ENCODE measurements at places on chromosomes 1 and 21.
A peak's percentile ranks its signal among the peaks of the same experiment; 100 is the strongest.

DNA sequence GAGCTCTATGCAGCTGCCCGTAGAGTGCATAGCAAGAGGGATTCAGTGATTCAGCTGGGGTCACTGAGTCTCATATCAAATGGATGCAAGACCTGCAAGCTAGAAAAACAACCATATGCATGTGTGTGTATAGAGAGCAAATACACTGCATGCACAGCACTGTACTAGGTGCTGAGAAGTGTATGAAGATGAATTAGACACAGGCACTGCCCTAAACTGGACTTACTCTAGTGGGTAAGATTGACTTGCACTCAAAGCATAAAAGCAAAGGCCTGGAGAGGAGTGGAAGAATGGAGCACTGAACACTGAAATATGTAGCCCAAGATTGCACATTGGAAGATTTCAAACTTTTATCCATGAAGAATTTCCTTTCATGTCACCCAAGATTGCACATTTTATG is 5.5 kb upstream of the GBP1 start:
- no peaks in the 10 kb centered on the region for H3K36me3 ChIP-seq
- peak overlapping the region; percentile 31 for H3K4me3 ChIP-seq

DNA sequence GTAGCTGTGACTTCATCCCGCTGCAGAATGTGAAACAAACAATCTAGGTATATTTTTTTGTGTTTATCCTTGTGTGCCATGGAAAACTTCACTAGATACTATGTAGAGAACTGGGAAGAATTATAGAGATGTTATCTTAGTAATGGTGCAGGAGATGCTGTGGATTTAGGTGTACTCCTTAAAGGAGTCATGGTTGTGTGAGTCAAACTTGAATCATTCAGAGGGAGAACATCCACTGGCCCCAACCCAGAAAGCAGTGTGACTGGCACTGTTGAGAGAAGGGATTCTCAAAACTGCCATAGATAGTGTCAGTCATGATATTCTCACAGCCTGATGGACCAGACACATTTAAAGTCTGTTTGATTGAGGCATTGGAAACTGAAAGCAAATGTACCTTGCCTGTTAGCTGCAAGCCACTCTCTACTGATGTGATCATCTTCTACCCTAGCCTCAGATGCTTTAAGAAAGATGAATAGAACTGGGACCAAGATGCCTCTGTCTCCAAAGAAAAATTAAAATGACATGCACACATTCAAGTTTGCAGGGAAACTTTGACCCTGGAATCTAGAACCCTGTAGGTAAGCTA is 754.6 kb downstream of the MRPL39 start:
- H3K27me3 ChIP-seq = no peaks in the 10 kb centered on the region
- no peaks in the 10 kb centered on the region for H3K36me3 ChIP-seq
- no peaks in the 10 kb centered on the region for H3K4me1 ChIP-seq
- no peak overlapping the region for H3K27ac ChIP-seq
- no peak overlapping the region for H3K4me3 ChIP-seq
- no peak for DNase-seq

- H3K4me3 ChIP-seq = no peak overlapping the region
- no peak for DNase-seq
- H3K27ac ChIP-seq = no peak overlapping the region
Measured at GRCh38 chr1:220225957-220226356, 46.3 kb downstream of the RAB3GAP2 start.

DNA sequence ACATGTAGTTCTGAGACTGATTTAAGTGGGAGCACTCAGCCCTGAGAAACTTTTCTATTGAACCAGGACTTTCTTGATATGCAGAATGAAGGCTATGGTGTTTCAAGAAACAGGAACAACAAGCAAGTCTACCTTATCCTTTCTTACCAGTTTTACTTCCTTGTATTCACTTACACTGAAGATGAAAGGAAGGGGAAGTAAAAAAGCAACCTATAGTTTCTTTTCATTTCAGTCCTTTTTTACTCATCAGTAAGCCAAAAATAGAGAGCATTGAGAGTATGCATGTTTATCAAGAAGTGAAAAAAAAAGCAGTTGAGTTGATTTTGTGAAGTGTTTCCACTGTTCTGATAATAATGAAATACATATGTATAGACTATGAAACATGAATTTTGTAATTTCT is 1010.3 kb downstream of the AMY1C start:
- DNase-seq = no peak
- H3K36me3 ChIP-seq = no peaks in the 10 kb centered on the region
- H3K27me3 ChIP-seq = no peaks in the 10 kb centered on the region

- no peaks in the 10 kb centered on the region for H3K27me3 ChIP-seq
- no peak overlapping the region for H3K27ac ChIP-seq
- H3K4me1 ChIP-seq = no peaks in the 10 kb centered on the region
- no peak for DNase-seq
Measured at GRCh38 chr1:224058303-224058702, 55.6 kb upstream of the FBXO28 start.

DNA sequence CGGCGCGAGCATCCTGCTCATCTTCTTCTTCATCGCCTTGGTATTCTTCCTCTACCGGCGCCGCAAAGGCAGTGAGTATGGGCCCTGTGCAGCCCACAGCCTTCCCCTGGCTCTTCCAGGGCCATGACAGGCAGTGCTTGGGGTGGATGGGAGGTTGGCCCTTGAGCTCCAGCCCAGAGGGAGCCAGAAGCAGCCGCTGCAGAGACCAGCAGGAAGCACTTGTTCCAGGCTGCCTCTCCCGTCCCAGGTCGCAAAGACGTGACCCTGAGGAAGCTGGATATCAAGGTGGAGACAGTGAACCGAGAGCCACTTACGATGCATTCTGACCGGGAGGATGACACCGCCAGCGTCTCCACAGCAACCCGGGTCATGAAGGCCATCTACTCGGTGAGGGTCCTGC is 87.3 kb upstream of the CD1D start:
- peaks cover 61% of the 10 kb centered on the region for H3K36me3 ChIP-seq
- H3K4me1 ChIP-seq = no peaks in the 10 kb centered on the region
- H3K27ac ChIP-seq = no peak overlapping the region
- no peak overlapping the region for H3K4me3 ChIP-seq
- no peak for DNase-seq

GRCh38 chr21:26124421-26124833 is 46.1 kb downstream of the APP start:
- H3K36me3 ChIP-seq = no peaks in the 10 kb centered on the region
- H3K27ac ChIP-seq = peak overlapping the region; percentile 49
- H3K27me3 ChIP-seq = no peaks in the 10 kb centered on the region
- no peak for DNase-seq

- no peak for DNase-seq
- H3K27ac ChIP-seq = peak overlapping the region; percentile 98
- H3K27me3 ChIP-seq = no peaks in the 10 kb centered on the region
- H3K4me1 ChIP-seq = peaks cover 36% of the 10 kb centered on the region
- H3K36me3 ChIP-seq = no peaks in the 10 kb centered on the region
Measured at GRCh38 chr1:108691128-108691941, 775 bp upstream of the PRPF38B start.

- no peak overlapping the region for H3K27ac ChIP-seq
- no peaks in the 10 kb centered on the region for H3K36me3 ChIP-seq
- no peak for DNase-seq
- H3K4me1 ChIP-seq = no peaks in the 10 kb centered on the region
- no peak overlapping the region for H3K4me3 ChIP-seq
Measured at GRCh38 chr1:29083317-29084195, 40.1 kb downstream of the TMEM200B start.

DNA sequence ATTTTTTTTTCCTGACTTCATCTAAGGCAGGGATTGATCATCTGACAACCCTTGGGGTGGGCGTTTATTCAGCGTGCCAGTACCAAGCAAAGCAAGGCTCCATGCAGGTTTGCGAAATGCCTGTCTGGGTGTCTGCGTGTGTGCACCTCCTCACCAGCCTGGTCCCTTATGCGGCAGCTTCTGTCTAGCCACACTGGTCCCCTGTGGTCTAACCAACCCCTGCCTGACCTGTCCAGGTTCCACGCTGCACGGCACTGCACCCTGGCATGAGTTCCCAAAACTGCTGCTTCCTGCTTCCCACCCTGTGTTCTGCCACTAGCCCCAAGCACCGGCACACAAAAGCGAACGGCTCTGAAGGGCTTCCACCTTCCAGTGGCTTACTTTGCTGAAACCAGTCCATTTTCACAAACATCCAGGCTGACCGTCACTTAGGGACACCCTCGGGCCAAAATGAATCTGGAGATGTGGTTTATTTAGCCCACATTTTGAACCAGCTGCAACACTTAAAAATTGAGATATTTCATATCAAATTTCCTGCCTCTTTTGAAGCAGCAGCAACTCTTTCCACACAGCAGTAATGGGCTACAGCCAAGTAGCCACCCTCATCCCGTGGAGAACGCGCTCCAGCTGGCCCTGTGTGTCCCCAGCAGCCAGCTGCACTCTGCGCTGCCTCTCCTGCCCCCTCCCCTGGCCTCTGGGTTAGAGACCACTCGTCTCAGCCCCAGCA is 55.7 kb downstream of the HLCS start:
- H3K4me3 ChIP-seq = no peak overlapping the region
- no peak for DNase-seq
- H3K4me1 ChIP-seq = no peaks in the 10 kb centered on the region
- H3K27me3 ChIP-seq = no peaks in the 10 kb centered on the region

- H3K4me3 ChIP-seq = no peak overlapping the region
- DNase-seq = no peak
- H3K4me1 ChIP-seq = no peaks in the 10 kb centered on the region
- H3K36me3 ChIP-seq = no peaks in the 10 kb centered on the region
- no peak overlapping the region for H3K27ac ChIP-seq
Measured at GRCh38 chr1:233473549-233474204, 140.2 kb upstream of the KCNK1 start.

- peaks cover 23% of the 10 kb centered on the region for H3K27me3 ChIP-seq
- H3K4me3 ChIP-seq = no peak overlapping the region
- no peak overlapping the region for H3K27ac ChIP-seq
- no peaks in the 10 kb centered on the region for H3K4me1 ChIP-seq
Measured at GRCh38 chr1:205037539-205037938, 5.5 kb upstream of the CNTN2 start.

DNA sequence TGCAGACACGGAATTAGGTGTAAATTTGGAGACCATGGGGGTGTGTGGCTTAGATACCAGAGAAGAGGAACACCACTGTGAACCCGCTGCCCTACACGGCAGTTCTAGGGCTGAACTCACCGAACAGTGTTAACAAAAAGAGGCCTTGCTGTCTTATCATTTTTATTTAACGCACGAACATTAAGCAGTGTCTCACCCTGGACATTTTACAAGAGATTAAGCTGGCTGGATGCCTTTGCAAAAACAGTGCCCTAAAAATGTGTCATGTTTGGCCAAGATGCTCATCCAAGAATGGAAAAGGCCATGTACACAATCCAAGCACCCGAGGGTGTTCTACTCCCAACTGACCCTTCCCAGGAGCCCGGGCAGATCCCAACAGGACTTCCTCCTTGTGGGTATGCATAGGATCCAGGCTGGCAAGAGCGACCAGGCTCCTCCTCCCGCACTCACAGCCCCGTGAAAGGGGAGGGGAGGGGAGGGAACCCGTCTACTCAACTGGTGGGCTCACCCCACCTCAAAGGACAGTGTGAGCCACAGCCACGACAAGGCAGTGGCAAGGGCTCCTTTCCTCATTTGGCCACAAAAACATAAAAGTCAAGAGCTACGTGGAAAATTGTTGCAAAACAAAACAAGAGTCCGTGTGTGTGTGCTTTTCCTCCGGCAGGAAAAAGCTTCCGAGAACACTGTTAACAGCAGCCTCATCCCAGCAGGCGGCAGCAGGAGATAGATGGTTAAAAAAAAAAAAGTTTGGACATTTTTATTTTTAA is 20.3 kb downstream of the C2CD2 start:
- peak overlapping the region; percentile 84 for H3K27ac ChIP-seq
- no peaks in the 10 kb centered on the region for H3K36me3 ChIP-seq
- H3K4me1 ChIP-seq = peaks cover 33% of the 10 kb centered on the region
- no peaks in the 10 kb centered on the region for H3K27me3 ChIP-seq

DNA sequence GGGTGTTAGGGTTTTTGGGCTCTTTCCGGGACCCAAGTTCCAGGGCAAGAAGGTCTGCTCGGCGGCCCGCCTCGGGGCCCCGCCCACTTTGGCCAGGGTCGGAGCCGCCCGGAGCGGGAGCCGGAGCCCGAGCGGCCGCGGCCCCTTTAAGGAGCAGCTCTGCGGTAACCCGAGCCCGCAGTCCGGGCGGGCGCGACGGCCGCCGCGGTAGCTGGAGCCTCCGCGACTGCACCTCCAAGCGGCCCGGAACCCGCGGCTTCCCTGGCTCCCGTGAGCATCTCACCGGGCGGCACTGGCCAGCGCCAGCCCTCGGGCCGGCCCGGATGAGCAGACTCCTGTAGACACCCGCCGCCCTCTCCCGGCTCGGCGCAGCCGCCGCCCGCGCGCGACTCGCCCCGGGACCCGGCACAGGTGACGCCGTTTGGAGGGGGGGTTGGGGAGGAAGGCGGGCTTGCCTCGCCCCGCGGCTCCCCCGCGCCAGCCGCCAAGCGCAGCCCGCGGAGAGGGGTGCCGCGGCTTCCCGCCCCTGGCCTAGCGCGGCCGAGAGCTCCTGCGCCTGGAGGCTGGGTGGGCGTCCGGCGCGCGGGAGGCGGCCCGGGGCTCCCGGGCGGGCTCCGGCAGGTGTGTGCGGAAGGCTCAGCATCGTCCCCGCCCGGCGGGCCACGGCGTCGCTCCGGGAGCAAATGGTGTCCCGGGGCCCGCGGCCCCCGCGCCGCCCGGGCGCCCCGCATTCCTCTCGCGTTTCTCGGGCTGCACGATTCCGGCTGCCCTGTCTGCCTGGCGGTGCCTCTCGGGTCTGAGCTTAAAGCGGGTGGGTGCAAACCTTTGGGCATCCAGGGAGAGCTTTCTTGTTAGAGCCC is at the start of gene TLCD4:
Gene TLCD4, plus strand, starts transcription at position 149 of the 860 bp plus-strand sequence. CDS start 26,547 bp downstream, outside the sequence.
- H3K4me3 ChIP-seq = peak within 1 kb of the TSS; percentile 77
- peaks cover 7% of the 10 kb centered on the region for H3K4me1 ChIP-seq
- peak within 1 kb of the TSS; percentile 2 for H3K27ac ChIP-seq
- no peaks in the 10 kb centered on the region for H3K27me3 ChIP-seq

GRCh38 chr1:152112885-152113432 is 2.3 kb downstream of the TCHH start:
- peaks cover 89% of the 10 kb centered on the region for H3K27me3 ChIP-seq
- no peak overlapping the region for H3K27ac ChIP-seq
- peaks cover 47% of the 10 kb centered on the region for H3K4me1 ChIP-seq
- H3K36me3 ChIP-seq = no peaks in the 10 kb centered on the region
- H3K4me3 ChIP-seq = no peak overlapping the region

- no peaks in the 10 kb centered on the region for H3K36me3 ChIP-seq
- DNase-seq = no peak
- H3K27me3 ChIP-seq = peaks cover 35% of the 10 kb centered on the region
- H3K4me1 ChIP-seq = no peaks in the 10 kb centered on the region
- H3K4me3 ChIP-seq = no peak overlapping the region
- no peak overlapping the region for H3K27ac ChIP-seq
Measured at GRCh38 chr1:180246579-180246978, 16.5 kb downstream of the LHX4 start.

DNA sequence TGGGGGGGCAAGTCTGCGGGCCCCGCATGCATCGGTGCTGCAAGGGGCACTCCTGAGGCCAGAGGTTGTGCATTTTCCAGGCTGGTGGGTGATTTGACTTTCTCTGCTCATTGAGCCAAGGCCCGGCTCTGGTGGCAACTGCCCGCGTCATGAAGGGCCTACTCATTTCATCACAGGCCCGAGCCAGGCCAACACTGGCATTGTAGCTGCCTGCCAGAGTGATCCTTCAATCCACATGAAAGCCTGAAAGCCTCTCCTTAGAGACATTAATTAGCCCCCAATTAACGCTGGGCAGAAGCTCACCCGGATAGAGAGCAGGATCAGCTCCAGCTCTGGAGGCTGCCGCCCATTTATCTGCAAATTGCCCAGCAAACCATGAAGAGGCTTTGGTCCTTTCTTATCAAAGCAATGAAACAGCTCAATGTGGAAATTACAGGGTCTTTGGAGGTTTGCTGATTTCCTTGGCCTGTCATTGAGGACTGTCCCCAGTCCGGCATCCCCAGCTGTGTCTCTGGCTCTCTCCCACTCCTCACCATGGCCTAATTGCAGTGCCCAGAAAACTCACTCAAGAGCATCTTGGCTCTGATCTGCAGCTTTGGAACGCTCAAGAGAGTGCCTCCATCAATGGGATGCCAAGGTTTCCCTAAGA is 50.4 kb upstream of the STUM start:
- no peak overlapping the region for H3K27ac ChIP-seq
- no peak overlapping the region for H3K4me3 ChIP-seq
- DNase-seq = no peak
- no peaks in the 10 kb centered on the region for H3K27me3 ChIP-seq
